ENCODE measurements at places on chromosomes 1 and 21.

GRCh38 chr1:6545276-6546112, 8.8 kb downstream of the NOL9 start:
- no peak for DNase-seq

DNA sequence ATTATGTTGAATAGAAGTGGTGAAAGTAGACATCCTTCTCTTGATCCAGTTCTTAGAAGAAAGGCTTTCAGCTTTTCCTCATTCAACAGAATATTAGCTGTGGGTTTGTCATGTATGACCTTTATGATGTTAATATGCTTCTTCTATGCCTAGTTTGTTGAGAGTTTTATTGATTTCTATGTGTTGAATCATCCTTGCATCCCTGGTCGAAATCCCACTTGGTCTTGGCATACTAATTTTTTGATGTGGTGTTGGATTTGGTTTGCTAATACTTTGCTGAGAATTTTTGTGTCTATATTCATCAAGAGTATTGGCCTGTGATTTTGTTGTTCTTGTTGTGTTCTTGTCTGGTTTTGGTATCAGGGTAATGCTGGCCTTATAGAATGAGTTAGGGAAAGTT, 20.9 kb downstream of the CD55 start:
- DNase-seq: no peak

DNA sequence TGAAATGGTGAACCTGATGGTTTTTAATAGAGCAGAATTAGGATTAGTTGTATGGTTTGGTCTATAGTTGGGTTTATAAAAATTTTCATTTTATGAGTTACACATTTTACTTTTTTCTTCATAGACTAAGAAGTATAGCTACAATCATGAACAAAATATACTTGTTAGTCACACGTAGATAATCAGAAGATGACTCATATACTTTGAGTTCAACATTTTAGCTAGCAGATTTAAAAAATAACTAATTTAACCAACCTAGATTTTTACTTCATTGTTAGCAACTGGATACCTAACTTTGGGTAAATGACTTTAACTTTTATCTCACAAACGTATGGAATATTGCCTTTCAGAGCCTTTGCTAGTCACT, 27.9 kb downstream of the MORC3 start:
- DNase-seq: no peak

DNA sequence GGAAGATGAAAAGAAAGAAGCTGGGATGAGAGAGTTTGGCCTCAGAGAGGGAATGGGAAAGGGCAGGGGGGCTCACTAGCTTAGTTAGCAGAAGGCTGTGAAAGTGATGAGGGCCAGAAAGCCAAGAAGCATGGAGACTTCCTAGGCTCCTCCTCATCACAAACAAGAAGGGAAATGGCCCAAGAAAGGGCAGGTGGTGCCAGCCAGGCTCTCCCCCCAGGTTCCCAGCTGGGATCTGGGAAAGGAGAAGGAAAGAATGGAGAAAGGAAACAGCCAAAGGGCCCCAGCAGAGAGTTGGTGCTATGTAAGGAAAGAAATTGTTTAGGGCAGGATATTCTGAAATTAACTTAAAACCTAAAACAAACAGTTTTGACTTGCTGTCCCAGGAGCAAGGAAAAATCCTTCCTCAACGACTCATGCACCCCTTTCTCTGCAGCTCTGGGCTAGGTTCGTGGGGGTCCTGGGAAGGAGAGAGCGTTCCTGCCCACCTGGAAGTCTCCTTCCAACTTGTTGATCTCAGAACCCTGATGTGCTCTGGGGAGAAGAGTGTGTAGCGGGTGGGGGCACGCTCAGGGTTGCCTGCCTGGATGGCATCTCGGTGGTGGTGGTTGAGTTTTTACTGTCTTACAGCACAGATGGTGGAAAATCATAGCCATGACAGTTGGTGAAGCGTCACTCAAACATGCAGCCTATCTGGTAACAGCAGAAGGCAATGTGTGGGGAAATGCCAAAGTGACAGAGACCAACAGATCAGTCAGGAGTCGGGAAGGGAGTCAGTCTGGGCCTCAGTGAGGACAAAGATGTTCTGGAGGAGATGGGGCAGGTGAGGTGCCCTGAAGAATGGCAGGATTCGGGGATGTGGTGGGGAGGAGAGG, 147.3 kb downstream of the CLIC6 start:
- no peak for DNase-seq

GRCh38 chr1:205843036-205843859, 6.7 kb downstream of the PM20D1 start:
- no peak for DNase-seq

DNA sequence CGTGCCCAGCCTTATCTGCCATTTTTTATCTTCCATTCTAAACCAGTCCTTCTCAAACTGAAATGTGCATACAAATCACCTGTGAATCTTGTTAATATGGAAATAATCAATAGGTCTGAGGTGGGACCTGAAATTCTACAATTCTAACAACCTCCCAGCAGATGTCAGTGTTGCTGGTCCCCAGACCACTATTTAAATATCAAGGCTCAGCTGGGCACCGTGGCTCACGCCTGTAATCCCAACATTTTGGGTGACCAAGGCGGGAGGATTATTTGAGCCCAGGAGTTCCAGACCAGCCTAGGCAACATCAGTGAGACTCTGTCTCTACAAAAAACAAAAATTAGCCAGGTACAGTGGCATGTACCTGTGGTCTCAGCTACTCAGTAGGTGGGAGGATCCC, 4.1 kb downstream of the UQCRHL start:
- peak; percentile 52 for DNase-seq

DNA sequence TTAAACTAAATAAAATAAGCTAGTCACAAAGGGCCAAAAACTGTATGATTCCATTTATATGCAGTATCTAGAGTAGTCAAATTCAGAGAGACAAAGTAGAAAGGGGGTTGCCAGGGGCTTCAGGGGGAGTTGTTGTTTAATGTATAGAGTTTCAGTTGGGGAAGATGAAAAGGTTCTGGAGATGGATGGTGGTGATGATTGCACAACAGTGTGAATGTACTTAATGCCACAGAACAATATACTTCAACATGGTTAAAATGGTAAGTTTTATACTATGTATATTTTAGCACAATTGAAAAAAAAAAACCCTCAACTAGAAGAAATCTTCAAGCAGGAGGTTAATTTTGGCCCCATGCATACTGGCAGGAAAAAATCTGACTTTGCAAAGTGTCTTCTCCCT, 24.3 kb downstream of the VAV3 start:
- DNase-seq: no peak

DNA sequence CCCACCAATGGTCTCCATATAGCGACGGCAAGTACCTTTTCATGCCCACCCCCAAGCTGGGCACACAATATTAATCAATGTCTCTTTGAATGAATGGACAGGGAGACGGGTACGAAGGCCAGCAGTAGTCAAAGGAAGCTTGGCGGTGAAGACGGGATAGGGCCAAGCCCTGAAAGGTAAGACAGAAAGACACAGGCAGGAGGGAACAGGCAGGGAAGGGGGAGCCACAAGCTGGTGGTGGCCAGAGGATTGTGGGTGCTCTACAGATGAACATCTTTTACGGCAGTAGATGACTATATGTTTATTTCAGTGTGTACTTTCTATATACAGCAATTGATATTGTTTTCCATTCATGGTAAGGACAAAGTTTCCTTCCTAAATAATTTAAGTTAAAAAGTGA, 16.3 kb downstream of the CAPZB start:
- DNase-seq: peak; percentile 19
